ENCODE measurements at places on chromosomes 4 and X.

DNA sequence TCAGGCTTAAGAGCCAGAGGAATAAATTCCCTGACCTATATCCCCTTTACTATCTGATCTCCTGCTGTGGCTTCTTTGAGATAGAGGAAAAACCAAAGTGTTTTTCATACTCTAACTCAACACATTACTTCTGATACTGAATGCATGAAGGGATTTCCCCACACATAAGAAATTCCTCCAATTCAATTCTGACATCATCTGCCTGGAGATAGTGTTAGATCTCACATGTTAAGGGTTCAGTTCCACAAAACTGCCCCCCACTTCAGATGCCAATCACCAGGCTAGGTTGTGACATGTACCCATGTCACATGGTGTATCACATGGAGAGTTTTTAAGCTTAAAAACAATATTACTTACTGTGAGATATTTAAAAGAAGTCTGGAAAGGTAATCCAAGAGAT is 46.8 kb downstream of the GSTCD start:
- DNase-seq = no peak

- no peak for DNase-seq
Measured at GRCh38 chr4:181796502-181796901, 446.7 kb upstream of the TENM3 start.

GRCh38 chrX:21770631-21771321 is 12.9 kb upstream of the SMPX start:
- no peak for DNase-seq

DNA sequence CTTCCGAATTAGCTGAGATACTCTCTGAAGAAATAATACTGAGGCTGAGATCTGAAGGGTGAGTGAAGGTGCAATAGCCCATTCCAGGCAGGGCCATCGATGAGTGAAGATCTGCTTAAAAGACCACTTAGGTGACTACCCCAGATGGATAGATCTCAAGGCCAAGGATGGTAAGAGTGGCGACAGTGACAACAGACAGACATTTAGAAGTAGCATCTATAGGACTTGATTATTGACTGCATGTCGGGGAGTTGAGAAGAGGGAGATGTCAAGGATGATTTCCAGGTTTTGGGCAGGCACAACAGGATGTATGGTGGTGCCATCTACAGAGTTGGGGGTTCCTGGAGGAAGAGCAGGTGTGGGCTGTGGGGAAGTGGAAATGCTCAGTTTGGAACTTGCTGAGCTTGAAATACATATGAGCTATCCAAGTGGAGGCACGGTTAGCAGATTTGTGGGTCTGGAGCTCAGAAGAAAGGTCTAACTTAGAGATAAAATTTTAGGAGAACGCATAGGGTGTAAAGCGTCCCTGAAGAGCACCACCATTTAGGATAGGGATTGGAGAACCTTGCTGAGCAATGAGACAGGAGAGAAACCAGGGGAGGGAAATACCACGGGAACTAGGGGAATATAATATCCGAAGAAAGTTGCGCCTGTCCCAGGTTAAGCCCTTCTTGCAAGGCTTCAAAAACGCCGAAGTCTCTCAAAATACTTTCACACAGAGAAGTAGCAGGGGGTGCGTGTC is 688 bp downstream of the UFSP2 start:
- no peak for DNase-seq

- DNase-seq = no peak
Measured at GRCh38 chr4:169655401-169655800, 35.0 kb downstream of the CLCN3 start.

DNA sequence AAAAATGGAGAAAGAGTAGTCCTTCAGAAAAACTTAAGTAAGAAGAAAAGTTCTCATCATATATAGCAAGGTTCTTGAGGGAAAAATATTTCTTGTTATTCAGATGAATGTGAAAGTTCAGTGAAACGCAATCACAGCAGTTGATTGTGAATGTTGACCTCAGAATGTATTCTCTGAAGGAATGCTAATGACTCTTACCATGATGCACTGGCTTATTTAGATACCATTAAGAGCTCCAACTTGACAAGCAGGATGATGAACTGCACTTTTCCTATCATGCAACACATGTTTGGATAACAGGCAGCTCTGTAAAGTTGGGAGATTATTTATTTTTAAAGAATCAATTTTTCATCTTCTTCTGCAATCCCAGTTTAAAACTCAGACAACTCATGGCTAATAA is 115.5 kb upstream of the MYOZ2 start:
- no peak for DNase-seq

GRCh38 chr4:102733084-102733483 is 27.7 kb downstream of the MANBA start:
- no peak for DNase-seq

- DNase-seq = no peak
Measured at GRCh38 chr4:39045827-39046221, 13.6 kb upstream of the TMEM156 start.

GRCh38 chr4:2069986-2070385 is 10.9 kb downstream of the NAT8L start:
- DNase-seq = no peak

DNA sequence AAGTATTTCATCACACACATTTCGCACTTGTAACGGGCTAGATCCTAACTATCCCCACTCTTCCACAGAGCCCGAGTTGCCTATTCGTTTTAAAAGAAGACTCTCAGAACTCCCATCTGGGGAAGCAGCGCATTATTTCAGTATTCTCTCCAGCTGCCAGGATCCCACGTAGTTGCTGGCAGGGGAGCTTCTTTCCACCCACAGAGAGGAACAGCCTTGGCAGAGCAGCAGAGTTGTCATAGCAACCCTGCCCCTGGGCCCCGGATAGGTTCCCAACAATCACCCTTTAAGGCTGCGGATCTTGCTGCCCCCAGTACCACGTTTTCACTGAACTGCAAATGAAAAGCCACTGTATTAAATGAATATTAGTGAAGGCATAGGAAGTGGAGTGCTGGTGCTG is 106.7 kb downstream of the GPM6A start:
- DNase-seq = no peak

- DNase-seq = no peak
Measured at GRCh38 chr4:163217505-163217904, 50.8 kb upstream of the NAF1 start.

- peak; percentile 22 for DNase-seq
Measured at GRCh38 chr4:73257651-73258435, 755 bp downstream of the ANKRD17 start.

DNA sequence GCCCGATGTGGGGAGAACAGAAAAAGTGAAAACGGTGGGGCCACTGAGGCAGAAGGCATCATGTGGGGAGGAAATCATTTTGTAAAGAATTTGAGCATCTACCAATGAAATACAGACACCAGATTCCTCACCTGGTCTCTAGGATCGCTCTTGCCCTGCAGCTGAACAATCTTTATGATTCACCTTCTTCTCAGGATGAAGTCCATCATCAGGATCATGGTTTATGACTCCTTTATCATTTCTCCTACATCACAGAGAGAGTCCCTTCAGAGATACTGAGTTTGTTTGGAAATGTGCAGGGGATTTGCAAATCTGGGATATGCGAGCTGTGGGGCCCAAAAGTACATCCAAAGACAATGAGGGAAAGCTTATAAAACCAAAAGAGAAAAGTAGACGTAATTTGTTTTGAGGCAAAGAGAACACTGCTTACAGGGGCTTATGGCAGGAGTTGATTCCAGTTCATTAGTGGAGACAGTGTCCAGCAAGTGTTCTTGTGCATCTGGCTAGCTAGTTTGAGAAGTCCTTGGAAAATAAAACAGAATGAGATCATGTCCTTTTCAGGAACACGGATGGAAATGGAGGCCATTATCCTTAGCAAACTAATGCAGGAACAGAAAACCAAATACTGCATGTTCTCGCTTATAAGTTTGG is 15.3 kb upstream of the ANXA5 start:
- DNase-seq = no peak

GRCh38 chr4:94995684-94996394 is 238.1 kb downstream of the BMPR1B start:
- DNase-seq = no peak

- no peak for DNase-seq
Measured at GRCh38 chr4:169665046-169665737, 44.8 kb downstream of the CLCN3 start.

GRCh38 chr4:109414938-109415337 is 18.7 kb upstream of the SEC24B start:
- DNase-seq = no peak

GRCh38 chrX:22026731-22027130 is 5.4 kb upstream of the PHEX start:
- no peak for DNase-seq

Measured in NCI-H526 treated with DMSO at 0.1 percent for 48 hours (cell line).